HuH-7 (cell line): ENCODE measurements at places on chromosomes 6 and 20.

GRCh38 chr6:22473991-22474682 lies 95.2 kb upstream of the HDGFL1 start:
- DNase-seq, result no peak

- DNase-seq, result no peak
Measured at GRCh38 chr6:133641104-133641503, 247.8 kb upstream of the TCF21 start.

DNA sequence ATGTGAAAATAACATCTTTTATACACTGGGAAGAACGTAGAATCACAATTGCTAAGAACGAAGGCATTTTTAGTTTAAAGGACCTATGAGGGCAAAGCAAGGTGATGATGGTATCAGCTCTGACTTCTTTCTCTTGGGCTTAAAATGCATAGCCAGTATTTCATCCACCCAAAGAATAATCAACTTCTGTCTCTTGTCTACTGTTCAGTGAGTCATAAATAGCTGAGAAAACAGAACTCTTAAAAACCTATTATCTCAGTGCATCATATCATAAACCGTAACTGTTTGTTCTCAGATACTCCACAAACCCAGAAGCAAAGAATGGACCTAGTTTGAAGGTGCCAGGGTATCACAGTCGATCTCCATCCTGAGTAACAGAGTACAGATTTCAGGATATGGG lies 5.2 kb downstream of the PHF10 start:
- no peak for DNase-seq

DNA sequence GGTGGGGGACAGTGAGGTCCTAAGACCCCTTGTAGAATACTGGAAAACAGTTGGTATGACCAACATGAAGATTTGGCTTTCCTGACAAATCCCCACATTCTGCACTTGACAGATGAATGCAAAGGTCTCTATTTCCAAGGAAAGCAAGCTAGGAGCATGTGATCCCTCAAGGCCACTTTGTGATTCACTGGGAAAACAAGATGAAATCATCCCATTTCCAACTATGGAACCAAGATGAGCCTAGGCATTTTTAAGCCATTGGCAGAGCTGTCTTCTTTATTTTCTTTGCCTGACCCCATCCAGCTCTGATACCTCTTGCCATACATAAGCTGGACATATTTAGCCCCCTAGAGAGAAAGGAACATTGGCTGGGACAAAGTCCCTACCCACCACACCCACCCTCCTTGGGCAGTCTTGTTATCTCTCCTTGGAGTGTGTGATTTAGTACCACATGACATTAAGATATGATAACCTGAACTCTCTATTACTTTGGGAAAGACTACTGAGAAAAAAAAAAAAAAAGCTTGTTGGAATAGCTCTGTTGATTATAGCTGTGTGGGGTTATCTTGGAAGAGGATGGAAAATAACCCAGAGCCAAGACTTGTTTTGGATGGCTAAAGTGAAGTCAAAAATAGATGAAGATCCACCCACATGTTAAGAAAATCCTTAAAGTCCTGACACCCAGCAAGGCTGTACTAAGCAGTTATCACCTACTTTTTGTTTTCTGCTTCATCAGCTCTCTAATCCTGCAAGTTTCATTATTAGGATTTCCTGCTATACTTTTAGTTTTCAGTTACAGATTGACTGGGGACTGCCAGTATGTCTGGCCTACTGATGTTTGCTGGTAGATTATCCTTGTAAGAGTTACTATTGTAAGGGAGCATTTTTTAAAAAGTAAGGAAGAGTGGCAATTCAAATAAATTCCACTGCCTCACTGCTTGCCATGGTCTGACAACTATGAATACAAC lies 90.1 kb upstream of the PREP start:
- no peak for DNase-seq

DNA sequence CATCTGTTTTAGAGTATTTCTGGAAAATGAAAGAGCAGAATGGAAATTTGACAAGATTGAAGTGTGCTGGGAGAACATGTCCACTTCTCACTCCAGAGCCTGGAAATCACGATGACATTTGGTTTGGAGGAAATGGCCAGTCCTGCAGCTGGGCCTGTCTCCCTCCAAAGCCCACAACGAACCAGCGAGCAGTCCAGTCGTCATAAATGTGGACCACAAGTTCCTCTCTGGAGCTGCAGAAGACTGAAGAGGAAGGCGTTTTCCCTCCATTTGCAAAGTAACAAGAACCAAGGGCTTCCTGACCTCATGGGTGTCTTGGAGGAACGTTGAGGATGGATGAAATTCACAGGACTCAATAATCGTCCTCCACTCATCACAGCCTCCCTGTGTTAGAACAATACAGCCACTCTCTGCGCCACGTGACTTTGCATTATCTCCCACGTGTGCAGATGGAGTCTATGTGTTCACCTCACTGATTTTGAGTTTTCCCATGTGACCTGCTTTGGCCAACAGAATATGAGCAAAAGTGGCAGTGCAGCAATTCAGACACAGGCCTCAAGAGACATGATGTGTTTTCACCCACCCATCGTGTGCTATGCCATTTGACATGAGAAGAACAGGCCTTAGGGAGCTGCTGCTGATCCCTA lies 9.1 kb upstream of the SPATS1 start:
- DNase-seq, result no peak

DNA sequence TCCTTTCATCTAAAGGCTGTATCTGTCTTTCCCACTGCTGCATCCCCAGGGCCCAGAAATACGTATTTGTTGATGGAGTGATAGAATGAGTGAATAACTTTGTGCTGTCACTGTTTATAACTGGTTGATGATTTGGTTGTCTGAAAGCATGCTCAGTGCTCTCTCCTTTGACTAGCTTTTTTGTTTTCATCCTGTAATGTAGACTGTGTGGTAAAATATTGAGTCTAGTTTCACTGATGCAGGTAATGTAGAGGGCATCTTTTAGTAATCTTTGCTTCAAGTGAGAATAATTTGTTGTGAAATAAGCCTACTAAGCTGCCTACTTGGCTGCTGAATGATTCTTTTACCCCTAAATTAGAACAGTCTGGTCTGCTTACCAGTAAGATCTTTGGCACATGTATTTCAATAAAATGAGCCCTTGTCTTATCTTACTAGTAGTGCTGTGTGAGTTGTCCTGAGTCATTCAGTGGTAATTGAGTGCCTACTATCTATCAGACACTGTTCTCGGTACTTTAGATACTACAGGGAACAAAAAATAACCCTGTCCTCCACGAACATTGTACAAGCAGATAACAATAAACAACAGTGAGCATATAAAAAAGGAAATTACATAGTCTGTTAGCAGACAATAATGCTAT lies 39.9 kb downstream of the MAPK14 start:
- DNase-seq, result no peak

GRCh38 chr20:62061851-62062423 lies 3.7 kb downstream of the TAF4 start:
- DNase-seq, result no peak

GRCh38 chr6:113732384-113732966 lies 124.7 kb upstream of the MARCKS start:
- peak; percentile 27 for DNase-seq

DNA sequence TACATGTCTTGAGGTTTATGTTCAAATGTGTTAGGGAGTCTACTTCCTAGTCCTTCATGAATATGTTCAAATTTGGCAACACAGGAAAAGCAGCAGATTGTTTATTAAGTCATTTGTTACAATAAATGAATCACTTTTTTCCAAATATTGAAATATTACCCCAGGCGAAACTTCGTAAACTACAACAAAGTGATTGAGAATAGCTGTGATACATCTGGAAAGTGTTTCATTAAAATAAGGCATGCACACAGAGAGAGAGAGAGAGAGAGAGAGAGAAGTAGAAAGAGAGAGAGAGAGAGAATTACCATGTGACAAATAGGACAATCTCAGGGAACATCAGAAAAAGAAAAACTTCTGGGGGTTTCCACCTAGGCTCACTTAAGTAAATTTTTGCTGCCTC lies 363.1 kb upstream of the PTCHD4 start:
- DNase-seq, result no peak

GRCh38 chr6:53794137-53794719 lies 577 bp upstream of the LRRC1 start:
- peak; percentile 46 for DNase-seq

GRCh38 chr20:31537890-31538289 lies 23.6 kb downstream of the HM13 start:
- DNase-seq, result no peak

DNA sequence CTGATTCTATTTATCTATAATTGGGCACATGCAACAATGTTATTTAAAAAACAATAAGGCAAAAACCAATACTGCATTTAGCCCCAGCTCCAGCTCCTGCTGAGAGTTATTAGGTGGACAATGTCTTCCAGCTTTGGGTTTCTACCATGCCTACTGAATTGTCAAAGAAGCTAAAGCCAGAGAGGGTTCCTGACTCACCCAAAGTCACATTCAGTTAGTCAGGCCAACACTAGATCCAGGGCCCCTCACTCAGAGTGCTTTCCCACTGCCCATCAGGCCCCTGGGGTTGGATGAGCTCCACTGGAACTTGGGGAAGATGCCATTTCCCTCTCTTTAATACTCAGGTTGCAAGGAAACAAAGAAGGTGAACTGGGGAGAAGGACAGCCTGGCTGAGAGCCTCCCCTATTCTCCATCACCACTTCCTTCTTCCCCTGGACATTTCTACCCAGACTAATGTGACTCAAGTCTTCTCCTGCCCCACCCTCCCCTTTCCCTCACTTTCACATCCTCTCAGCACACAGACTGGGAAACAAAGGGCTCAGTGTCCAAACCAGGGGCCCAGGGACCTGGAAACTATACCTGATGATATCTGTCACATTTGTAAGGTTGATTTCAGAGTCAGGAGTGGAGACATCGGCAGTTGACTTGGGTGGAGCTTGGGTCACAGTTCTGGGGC lies 6.0 kb downstream of the TREM1 start:
- DNase-seq, result no peak

GRCh38 chr6:69775941-69776340 lies 20.9 kb downstream of the LMBRD1 start:
- no peak for DNase-seq

DNA sequence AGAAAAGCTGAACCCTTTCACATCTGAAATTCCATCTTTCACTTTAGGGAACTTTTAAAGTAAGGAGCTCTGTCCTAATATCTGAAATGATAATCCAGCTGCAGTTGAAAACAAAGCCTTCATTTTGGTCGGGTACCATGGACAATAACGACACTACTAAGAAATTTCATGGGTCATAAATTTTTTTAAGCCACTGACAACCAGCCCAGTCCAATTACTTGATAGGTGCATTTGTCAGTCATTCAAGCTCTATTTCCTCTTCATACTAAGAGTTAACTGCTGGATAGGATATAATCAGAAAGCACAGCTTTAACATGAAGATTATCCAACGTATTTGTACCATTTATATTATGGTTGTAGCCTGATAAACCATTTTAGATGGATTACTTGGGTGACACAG lies 52.5 kb downstream of the MMUT start:
- DNase-seq, result no peak

GRCh38 chr6:1625794-1626435 lies 16.2 kb downstream of the FOXC1 start:
- DNase-seq, result no peak

GRCh38 chr6:169800116-169800667 lies 48.8 kb downstream of the ERMARD start:
- DNase-seq, result no peak

- DNase-seq, result no peak
Measured at GRCh38 chr20:40930561-40930960, 98.1 kb upstream of the TOP1 start.

GRCh38 chr6:155273431-155273830 lies 9.6 kb downstream of the CLDN20 start:
- DNase-seq, result no peak

DNA sequence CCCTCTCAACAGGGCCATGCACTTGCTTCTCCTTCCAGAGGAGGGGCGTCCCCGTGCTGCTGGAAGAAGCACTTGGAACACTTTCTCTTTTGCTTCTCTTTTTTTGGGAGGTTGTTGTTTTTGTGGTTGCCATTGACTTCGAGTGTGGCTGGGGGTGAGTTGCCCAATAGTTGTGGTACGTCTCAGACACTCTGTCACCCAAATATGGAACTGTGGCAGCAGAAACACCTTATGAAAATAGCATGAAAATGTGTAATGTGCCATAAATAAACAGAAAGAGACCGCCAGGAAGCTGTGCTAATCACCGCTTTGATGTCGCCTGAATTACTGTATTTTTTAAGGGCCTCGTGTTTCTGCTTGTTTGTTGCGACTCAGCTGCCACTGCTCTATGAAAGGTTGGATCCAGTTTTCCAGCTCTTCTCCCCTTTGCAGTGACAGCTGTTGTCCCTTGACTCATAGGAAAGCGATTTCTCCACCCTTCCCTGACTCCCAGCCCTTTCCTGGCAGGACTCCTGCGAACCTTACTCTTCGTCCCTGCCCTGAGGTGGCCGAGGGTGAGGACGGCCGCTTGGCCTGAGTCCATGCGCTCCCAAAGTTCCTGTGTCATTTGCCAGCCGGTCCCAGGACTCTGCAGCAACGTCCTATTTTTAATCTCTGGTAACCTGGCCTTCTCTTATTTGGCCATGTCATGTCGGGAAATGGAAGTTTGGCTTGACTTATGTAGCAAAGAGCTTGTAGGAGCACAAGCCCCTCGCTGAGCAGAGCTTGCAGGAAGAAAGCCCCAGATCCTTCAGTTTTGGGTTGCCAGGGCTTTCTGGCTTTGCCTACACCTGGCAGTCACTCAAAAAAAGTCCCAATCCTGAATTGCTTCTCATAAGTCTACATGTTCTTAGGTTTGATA lies 694.6 kb downstream of the QKI start:
- DNase-seq, result no peak

DNA sequence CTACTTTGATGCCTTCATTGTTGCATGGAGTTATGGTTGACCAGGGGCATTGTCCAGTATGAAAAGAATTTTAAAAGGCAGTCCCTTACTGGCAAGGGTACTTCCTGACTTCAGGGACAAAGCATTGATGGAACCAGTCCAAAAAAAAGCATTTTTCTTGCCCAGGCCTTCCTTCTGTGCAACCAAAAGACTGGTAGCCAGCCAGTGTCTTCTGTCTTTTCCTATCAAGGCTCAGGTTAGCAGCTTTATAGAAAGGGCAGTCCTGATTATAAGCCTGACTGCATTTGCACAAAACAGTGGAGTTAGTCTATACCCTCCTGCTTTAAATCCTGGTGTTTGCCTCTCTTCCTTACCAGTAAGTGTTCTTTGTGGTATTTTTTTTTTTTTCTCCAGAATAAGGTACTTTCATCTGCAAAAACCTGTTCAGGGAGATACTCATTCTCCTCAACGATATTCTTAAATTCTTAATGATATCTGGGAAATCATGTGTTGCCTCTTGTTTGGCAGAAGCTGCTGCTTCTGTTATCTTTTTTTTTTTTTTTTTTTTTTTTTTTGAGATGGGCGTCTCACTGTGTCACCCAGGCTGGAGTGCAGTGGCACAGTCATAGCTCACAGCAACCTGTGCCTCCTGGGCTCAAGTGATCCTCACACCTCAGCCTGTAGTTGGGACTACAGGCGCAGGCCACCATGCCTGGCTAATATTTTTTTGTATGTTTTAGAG lies 33.9 kb downstream of the SCAF8 start:
- no peak for DNase-seq
